ENCODE measurements at places on chromosomes 6 and 20.

DNA sequence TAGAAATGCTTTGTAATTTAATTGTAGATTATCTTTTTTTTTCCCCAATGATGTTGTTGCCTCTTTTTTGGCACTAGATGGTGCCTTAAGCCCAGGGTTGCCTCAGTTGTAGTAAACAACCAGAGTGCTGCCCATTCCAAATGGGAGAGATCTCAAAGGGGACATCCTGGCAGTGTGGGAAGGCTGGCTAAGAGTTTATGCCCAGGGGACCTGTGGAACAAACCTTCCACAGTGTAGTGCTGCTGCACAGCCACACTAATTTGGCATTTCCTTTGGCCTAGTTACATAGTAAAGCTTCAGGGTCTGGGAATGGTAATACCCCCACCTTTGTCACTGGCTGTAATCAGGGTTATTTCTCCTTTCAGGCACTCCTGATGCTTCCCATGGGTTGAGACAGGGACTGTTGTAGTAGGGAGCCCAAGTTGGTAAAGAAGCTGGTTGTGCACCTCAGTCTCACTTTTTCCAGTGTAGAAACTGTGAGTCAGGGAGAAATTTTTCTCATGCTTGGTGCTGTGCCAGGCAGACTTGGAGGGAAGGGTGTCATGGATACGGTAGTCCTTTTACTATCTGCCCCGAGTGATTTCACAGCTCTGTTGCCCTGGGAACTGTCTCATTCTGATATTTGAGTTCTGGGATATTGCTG lies 177.8 kb upstream of the ECI2 start:
- no peak for DNase-seq

DNA sequence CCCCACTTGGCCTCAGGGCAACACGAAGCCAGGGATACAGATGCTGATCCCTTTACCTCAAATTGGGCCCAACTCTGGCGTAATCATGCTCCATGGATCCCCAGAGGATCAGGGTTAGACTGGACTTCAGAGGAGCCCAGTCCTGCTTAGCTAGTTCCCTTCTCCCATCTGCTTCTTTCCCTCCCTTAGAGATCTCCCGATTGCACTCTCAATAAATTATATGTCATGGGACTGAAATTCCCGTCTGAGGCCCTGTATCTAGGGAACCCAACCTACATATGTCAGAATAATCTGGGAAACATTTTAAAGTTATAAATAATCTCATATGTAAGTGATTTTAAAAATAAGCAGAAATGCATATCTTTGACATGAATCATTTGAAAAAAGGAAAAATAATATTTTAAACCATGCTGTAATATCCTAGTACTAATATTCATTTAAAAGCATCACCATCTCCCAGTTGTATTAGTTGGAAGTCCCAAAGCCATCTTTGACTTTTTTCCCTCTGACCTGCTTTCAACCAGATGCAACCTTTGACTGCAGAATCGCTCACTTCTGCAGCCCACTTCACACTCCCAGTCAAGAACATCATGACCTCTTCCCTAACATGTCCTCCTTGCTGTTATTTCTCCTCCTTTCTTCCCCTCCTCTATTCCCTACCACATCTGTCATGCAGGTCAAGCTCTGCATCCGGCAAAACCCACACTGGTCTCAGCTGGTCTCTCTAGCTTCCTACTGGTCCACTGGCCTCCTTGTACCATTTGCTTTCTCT lies 393.6 kb downstream of the BTBD3 start:
- DNase-seq, result no peak

GRCh38 chr6:134888316-134888715 lies 61.6 kb downstream of the ALDH8A1 start:
- DNase-seq, result no peak

DNA sequence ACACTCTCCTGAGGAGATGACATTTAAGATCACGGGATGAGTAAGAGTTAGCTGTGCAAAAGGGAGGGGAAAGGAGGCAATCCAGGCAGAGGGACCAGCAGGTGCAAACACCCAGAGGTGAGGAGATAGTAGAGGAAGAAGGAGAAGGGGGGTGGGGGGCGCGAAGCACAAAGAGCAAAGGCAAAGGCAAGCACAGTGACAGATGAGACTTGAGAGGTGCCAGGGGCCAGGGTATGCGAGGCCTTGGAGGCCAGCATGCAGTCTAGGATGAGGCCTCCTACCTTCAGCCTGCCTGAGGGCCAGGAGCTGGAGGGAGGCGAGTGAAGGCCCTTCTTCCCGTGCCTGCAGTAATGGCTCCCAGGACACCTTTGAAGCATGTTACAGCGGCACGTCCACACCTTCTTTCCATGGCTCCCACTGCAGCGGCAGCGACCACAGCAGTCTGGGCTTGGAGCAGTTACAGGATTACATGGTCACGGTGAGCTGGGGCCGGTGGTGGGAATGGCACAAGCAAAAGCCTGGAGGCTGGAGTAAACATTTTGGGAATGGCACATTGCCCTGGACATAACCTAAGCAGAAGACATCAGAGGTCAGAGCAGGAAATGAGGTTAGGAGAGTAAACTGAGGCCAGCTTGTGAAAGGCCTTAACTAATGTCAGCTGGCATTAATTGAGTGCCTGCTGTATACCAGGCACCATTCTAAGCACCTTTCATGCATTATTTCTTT lies 18.6 kb downstream of the CCM2L start:
- DNase-seq, result peak; percentile 70

DNA sequence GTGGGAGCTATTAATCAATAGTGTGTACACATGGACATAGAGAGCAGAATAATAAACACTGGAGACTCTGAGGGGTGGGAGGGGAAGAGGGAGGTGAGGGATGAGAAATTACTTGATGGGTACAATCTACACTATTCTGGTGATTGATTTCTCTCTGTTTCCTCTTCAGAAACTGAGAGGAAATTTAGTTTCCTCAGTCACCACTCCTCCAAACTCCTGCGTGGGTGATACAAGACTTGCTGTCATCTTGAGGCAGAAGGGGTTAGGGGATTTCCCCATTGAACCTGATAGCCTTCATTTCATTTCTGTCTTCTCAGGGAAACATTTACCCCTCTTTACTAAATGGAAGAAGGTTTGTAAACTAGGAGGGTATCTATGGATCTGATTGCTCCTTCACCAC lies 84.3 kb upstream of the ESR1 start:
- no peak for DNase-seq

GRCh38 chr20:32359633-32360332 lies 1.7 kb downstream of the ASXL1 start:
- DNase-seq, result no peak
